ENCODE measurements at places on chromosomes 6 and 20. TPM values are rescaled to one million over a fixed set of nuclear protein-coding genes. Genes with fewer than 3 reads are reported as not detected.

GRCh38 chr6:912871-913835, 220.2 kb upstream of the EXOC2 start:
- peak; percentile 55 for DNase-seq

GRCh38 chr20:19577692-19578091, 180.4 kb upstream of the RIN2 start:
- DNase-seq = no peak

GRCh38 chr20:15817351-15817750, 755.9 kb downstream of the KIF16B start:
- no peak for DNase-seq

DNA sequence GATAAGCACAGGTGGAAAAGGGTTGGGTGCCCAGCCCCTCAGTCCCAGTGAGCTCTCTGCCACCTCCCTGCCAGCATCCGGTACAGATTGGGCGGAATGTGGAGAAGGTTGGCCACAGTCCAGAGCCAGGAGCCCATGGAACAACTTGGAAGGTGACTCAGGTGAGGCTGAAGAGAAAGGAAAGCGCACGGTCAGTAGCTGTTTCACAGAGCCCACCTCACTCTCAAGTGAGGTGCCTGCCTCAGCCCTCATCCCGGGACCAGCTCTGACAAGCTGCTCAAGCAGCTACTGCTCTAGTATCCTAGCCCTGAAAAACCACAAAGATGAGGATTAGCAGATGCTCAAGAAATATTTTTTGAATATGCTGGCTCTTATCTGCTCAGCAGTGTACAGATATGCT, 1.1 kb upstream of the MMP24OS start:
- DNase-seq = no peak

The CEP85L gene
- polyA plus RNA-seq = 1.5 TPM

GRCh38 chr6:139398658-139399057, 24.2 kb upstream of the CITED2 start:
- DNase-seq = no peak

DNA sequence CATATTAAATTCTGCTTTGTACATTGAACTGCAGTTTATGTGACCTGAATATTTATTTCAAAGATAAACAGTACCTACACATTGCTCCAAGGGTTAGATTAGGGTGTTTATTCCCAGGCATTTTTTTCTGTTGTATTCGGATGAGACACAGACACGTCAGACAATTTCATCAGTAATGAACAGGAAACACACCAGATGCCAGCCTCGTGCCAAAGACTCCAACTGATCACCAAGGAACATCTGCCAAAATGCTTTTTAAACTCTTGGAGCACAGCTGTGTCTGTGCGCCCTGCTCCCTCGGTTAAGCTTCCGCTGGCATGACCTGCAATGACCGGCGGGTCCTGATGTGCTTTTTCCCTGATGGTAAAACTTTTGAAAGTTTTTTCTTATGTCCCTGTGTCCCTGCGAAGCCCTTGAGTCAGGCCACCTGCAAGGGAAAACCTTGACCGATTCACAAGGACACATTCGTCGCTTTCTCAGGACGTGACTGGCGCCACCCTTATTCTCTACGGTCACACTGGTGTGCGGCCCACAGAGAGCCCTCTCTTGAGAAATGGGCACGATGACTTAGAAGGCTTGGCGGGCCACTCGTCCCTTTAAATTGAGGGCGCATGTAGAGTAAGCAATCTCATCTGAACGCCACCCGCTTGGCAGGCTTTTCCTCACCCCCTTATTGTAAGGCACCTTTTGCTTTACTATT, 173.9 kb downstream of the QKI start:
- no peak for DNase-seq

GRCh38 chr20:52972965-52973819, 1.0 kb downstream of the TSHZ2 start:
- no peak for DNase-seq

GRCh38 chr20:8385247-8385646, 253.2 kb downstream of the PLCB1 start:
- no peak for DNase-seq

- DNase-seq = no peak
Observed at GRCh38 chr6:9025796-9026394, 590.5 kb upstream of the SLC35B3 start.

The PPP1R10 gene
- 25.2 TPM for polyA plus RNA-seq

DNA sequence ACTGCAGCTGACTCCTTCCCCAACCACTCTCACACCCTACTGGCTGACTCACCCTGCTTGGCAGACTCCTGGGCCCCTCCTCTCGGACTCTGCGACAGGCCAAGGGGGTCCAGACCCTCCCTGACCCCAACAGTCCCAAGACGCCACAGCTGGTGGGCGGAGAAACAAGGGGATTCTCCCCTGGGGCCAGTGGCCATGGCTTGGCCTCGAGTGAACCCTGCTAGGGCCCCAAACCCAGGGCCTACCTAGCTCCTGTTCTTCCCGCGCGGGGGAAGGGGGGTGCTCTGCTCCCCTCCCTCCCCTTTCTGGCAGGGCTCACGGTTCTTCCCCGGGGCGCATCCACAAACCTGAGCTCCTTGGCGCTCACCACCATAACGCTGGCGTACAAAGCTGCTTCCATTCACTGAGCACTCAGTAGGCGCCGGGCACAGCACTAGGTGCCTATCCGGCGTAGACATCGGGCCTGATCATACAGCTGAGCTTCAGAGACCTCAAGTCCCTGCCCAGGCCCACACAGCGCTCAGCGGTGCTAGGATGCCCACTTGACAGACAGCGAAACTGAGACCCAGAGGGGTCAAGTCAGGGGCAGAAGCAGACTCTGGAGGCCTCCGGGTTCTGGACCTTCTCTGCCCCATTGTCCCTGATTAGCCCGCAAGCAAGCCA, 597 bp downstream of the ADA start:
- peak; percentile 31 for DNase-seq

- no peak for DNase-seq
Observed at GRCh38 chr6:89680150-89680549, 41.6 kb upstream of the LYRM2 start.

- DNase-seq = no peak
Observed at GRCh38 chr6:24009319-24009718, 116.7 kb upstream of the NRSN1 start.

The TBXT gene
- polyA plus RNA-seq = not detected

DNA sequence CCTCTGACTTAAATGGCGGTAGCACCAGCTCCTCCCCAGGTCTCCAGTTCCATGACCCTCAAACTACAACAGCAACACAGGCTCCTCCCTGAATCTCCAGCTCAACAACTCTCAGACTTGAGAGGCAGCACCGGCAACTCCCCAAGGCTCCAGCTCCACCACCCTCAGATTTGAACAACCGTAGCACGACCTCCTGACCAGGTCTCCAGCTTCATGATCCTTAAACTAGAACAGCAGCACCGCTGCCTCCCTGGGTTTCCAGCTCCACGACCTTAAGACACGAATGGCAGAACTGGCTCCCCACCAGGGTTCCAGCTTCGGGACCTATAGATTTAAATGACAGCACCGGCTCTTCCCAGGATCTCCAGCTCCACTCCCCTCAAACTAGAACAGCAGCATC, 325.8 kb downstream of the PREX1 start:
- DNase-seq = no peak

The TBPL1 gene
- polyA plus RNA-seq = 22.4 TPM

The STMND1 gene
- not detected for polyA plus RNA-seq

GRCh38 chr6:143911028-143911427, 46.8 kb downstream of the ZC2HC1B start:
- no peak for DNase-seq

The CLPSL2 gene
- not detected for polyA plus RNA-seq

DNA sequence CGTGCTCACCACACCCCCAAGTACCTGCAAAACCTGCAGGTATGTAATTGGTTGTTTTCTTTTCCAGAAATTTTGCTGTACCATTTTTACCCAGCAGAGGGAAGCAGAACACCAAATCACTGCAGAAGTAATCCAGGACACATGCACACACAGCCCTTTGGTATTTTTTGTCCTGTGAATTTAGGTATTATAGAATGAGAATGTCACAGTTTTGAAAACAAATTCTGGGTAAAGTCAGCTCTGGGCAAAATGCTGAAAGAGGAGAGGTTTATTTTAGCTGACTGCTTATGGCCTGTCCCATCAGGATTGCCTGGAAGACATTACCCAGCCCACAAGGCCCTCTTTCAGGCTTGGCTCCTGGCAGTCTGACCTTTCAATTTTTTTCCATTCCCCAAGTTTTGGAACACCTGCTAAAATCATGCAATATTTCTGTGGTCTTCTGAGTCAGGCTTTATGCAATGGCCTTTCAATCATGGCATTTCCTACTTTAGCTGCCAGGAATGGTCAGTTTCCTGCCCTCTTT, 3.5 kb upstream of the EFHC1 start:
- peak; percentile 40 for DNase-seq

GRCh38 chr6:169932491-169932890, 181.1 kb downstream of the ERMARD start:
- DNase-seq = no peak

The ITPR3 gene
- polyA plus RNA-seq = 20.8 TPM

DNA sequence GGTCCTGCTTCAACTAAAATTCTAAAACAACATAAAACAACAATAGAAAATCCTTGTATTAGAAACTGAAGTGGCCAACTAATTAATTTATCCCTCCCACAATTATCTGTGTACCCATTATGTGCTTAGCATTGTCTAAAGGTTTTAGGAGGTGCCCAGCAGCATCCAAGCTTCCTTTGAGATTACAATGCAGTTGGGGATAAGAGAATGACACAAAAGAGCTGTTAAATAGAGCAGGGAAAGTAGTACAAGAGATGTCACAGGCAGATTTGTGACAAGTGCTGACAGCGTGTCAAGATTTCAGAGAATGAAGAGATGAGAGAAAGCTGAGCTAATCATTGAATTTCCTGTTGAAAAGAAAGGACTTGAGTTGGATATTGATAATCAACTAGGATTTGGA, 204.8 kb downstream of the OTOR start:
- no peak for DNase-seq

DNA sequence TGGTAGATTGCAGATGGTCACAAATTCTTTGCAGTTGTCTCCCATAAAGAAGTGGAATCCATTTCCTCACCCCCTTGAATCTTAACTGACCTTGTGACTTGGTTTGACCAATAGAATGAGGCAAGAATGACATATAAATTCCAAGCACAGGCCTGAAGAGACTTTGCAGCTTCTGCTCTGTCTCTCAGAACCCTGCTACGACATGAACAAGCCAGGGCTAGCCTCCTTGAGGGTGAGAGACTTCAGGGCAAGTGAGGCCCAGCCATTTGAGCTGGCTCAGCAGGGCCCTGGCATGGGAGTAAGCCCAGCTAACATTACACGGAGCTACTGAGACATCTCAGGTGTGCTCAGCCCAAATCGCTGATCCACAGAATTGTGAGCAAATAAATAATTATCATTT, 216.3 kb upstream of the MAN1A1 start:
- DNase-seq = no peak

GRCh38 chr6:134632024-134632423, 314.1 kb upstream of the SGK1 start:
- DNase-seq = no peak

The MLIP gene
- polyA plus RNA-seq = not detected

GRCh38 chr6:80403365-80403764, 296.9 kb downstream of the BCKDHB start:
- no peak for DNase-seq

GRCh38 chr6:13762611-13763441, 51.2 kb upstream of the RANBP9 start:
- DNase-seq = no peak

- DNase-seq = no peak
Observed at GRCh38 chr6:43570876-43571441, 4.9 kb downstream of the XPO5 start.

The RUNX2 gene
- 0.94 TPM for polyA plus RNA-seq

- no peak for DNase-seq
Observed at GRCh38 chr6:44503471-44503870, 116.0 kb downstream of the CDC5L start.

DNA sequence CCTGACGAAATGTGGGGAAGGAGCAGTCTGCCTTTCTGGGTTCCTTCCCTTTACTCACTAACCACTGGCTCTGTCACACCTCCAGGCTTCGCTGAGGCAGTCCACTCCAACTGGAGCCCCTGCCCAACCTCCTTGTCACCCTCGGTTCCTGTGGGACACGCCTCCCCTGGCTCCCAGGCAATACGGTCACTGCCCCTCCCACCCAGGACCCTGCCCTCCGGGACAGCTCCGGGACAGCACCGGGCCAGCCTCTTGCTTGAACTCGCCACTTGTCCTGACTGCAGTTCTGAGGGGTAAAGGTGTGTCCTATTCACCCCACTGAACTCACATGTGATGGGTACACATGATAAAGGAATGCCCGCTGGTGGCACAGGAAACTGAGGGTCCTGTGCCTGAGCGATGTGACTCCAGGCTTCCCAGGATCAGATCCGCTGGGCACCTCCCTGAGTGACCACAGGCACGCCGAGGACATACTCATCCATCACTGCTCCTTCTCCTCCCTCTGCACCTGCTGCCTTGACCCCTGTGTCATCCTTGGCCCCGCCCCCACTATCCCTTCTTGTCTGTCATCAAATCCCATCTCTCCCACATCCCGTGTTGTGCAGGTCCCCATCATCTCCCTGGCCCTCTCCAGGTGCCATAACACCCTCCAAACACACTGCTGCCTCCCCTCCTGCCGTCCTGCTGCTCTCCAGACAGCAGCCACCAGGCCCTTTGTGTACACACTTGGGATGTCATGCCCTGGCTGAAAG, 7.9 kb downstream of the SDCBP2 start:
- DNase-seq = no peak

The JPH2 gene
- 3.4 TPM for polyA plus RNA-seq

The CCDC28A gene
- polyA plus RNA-seq = 8.4 TPM
